ENCODE measurements at places on chromosomes 3 and 15.

DNA sequence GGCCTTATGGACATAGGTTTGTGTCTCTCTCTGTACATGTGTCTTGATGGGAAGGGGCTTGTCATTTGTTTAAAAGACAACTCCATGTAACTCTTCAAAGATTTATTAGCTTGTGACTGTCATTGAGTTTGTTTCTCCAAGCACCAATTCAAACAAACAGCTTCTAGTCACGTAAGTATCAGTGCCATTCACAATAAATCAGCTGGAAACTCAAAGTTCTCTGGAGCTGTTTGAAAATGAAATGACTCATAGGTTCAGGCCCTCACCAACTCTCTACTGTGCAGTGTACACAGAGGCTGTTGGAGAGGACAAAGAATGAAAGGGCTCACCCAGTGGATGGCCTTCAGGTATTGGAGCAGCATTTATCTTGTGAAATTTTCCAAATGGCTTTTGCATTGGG lies 476.3 kb downstream of the AGBL1 start:
- peak; percentile 38 for DNase-seq

GRCh38 chr15:49460411-49460941 lies 37.4 kb downstream of the FGF7 start:
- no peak for DNase-seq

GRCh38 chr3:58324391-58325390 lies 8.0 kb upstream of the PXK start:
- DNase-seq = no peak

DNA sequence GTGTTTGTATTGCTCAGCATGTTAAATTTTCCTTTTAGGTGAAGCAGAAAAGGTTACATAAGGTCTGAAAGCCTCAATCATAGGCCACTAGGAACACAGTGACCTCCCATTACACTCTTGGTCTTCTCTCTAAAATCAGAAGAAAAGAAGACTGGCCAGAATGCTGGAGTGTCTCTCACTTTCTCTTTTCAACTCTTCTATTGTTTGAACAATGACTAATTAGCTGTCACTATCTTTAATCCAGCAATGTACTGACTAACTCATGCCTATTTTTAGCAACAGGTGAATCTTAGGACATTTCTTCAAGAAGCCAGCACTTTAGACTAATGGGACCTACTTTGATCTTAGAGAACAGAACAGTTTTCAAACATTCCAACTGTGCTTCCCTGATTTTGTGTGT lies 142.8 kb downstream of the TGFBR2 start:
- DNase-seq = peak; percentile 11

DNA sequence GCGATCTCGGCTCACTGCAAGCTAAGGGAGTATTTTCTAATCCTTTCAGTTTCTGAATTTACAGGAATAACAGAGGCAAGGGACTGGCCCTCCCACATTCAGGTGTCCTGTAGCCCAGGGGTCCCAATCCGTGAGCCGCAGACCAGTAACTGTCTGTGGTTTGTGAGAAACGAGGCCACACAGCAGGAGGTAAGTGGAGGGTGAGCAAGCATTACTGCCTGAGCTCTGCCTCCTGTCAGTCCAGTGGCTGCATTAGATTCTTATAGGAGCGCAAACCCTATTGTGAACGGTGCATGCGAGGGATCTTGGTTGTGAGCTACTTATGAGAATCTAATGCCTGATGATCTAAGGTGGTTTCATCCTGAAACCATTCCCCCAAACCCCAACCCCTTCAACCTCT lies 5.0 kb upstream of the IL17RC start:
- no peak for DNase-seq

- no peak for DNase-seq
Observed at GRCh38 chr15:25671132-25671531, 192.0 kb downstream of the ATP10A start.

GRCh38 chr3:48739955-48740823 lies 23.2 kb upstream of the IP6K2 start:
- no peak for DNase-seq

GRCh38 chr3:37806505-37807200 lies 55.0 kb upstream of the CTDSPL start:
- no peak for DNase-seq

- no peak for DNase-seq
Observed at GRCh38 chr3:121619691-121620090, 26.5 kb downstream of the FBXO40 start.

GRCh38 chr3:16609927-16610580 lies 4.8 kb upstream of the DAZL start:
- no peak for DNase-seq

GRCh38 chr15:69405110-69405509 lies 9.0 kb upstream of the KIF23 start:
- DNase-seq = no peak

DNA sequence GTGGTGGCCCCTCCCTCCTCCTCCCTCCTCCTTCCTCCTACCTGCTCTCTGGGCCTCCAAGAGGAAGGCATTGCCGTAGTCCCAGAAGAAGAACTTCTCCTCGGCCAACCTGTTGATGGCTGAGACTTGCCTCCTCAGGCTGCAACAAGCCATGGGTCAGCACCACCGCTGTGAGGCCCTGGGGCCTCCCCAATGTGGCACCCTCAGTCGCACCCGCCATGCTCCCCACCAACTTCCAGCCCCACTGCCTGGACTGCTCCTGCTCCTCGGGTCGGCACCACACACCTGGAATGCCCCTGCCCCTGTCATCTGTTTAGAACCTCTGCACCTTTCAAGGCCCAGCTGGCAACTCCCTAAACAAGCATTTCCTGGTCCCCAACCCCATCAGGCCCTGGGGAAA lies 17.6 kb downstream of the UROC1 start:
- DNase-seq = no peak

- DNase-seq = no peak
Observed at GRCh38 chr3:75188962-75189361, 475.2 kb upstream of the FRG2C start.

DNA sequence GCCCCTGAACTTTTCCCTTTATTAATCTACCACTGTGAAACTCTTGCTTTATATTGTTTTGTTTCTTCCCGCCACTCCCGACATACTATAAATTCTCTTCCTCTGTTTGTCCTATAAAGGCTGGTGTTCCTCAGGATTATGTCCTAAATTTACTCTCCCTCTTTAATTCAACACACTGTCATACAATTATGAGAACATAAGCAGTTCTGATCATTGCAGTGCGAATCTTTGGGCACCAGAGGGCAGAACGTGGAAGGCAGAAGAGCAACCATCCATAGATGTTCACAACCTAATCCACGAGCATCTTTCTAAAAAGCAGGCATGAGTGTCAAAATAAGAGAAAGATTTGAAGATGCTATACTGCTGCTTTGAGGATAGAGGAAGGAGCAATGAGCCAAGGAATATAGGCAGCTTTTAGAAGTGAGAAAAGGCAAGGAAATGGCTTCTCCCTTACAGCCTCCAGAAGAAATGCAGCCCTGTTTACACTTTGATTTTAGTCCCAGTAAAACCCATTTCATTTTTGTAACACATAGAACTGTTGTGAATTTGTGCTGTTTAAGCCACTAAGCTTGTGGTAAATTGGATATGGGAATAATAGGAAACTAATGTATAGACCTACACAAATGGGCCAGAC lies 179.4 kb downstream of the GBE1 start:
- no peak for DNase-seq

- DNase-seq = no peak
Observed at GRCh38 chr15:76286271-76286879, 24.9 kb downstream of the ETFA start.

GRCh38 chr3:153244961-153245360 lies 82.9 kb downstream of the RAP2B start:
- DNase-seq = no peak

- DNase-seq = no peak
Observed at GRCh38 chr3:64895106-64895990, 207.5 kb upstream of the ADAMTS9 start.

DNA sequence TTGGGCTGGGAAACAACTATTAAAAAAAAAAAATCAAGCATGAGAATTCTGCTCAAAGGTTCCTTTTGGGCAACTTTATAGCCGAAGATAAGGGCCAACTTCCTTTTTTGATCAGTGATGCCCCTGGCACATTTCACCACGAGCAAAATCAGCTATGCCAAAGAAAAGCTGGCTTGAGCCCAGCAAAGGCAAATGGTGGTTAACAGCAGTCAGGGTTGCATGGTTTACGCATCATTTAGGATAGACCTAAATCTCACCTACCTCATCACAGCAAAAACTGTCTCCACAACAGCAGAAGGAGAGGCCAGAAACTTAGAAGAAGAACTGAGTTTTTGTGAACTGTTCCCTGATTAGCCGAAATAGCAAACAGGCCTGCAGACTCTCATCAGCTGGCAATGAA lies 220.1 kb upstream of the CDIN1 start:
- DNase-seq = no peak

- DNase-seq = no peak
Observed at GRCh38 chr15:36590838-36591237, 11.4 kb downstream of the CDIN1 start.

GRCh38 chr15:78437107-78437761 lies 782 bp upstream of the IREB2 start:
- DNase-seq = no peak

DNA sequence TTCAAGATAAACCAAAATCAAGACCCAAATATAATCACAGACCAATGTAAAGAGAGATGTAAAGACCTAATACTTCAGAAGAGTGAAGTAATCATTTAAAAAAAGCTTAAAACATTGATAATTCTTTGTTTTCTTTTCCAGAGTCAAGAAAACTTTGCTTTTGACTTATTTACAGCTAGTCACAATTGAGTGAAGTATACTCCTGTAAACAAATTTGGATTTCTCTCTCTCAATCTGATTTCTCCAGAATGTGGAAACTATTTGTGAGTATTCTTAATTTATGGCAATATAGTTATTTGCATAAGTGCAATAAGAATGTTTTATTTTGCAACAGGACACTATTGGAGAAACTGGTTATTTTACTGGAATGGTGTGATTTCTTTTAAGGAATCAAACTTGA lies 43.7 kb upstream of the ZBTB20 start:
- no peak for DNase-seq

DNA sequence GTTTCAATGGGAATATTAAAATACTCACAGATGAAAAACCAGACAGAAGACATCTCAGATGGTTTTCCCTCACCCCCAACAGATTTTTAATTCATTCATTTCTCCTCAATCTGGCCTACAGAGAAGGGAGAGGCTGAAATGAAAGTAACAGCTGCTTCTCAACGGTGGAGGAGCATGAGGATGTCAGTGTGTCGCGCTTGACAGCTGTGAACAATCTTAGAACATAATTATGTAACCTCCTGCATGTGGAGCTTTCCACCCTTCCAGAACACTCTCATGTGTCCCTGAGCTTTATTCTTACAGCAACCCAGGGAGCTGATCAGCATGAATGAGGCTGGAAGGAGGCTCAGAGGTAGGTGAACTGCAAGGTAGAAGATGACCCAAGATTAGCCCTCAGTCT lies 52.7 kb downstream of the MB21D2 start:
- DNase-seq = no peak

DNA sequence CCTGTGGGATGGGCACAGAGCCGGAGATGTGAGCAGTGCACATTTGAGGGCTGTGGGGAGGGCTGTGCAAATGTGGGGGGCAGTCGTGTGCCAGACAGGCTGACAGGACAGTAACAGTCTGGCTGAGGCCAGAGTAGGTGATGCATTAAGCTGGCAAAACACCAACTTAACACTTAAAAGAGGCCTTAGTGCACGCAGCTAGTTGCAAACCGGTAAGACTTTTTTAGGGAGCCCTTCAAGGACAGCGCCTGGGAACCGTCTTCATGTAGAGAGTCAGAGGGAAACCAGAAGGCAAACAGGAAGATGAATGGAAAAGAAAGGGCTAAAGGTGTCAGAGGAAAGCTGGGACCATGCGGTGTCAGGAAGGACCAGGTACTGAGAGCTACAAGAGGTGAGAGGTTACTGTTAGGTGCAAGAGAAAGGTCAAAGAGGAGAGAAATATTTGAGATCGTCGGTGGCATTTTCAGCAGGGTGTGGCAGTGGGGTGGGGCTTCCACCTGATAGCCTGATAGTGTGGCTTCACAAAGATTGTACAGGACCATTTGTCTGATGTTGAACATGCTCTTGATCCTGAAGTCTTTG lies 30.0 kb upstream of the CHD2 start:
- no peak for DNase-seq

- no peak for DNase-seq
Observed at GRCh38 chr3:22939349-22939748, 263.8 kb upstream of the UBE2E2 start.

Measured in NCI-H748 treated with DMSO at 0.1 percent for 48 hours (cell line).